ENCODE measurements at places on chromosomes 16 and 17. TPM values are rescaled to one million over a fixed set of nuclear protein-coding genes. Genes with fewer than 3 reads are reported as not detected.

DNA sequence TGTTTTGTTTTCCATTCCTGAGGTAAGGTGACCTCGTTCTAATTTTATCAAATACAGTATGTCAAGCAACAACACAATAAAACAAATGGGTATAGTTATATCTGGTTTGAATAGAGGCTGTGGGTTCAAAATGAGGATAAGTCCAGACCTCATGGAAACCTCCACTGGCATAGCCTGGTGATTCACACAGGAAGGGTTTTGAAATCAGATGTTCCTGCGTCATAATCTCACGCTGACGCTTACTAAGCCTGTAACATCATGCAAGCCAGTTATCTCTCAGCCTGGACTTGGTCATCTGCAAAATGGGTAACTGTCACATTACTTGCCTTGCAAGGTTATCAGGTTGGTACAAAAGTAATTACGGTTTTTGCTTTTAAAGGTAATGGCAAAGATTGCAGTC is 1056.3 kb upstream of the EEF2KMT start:
- DNase-seq, result no peak

- no peak for DNase-seq
Measured at GRCh38 chr16:2785101-2785991, 2.0 kb downstream of the PRSS33 start.

DNA sequence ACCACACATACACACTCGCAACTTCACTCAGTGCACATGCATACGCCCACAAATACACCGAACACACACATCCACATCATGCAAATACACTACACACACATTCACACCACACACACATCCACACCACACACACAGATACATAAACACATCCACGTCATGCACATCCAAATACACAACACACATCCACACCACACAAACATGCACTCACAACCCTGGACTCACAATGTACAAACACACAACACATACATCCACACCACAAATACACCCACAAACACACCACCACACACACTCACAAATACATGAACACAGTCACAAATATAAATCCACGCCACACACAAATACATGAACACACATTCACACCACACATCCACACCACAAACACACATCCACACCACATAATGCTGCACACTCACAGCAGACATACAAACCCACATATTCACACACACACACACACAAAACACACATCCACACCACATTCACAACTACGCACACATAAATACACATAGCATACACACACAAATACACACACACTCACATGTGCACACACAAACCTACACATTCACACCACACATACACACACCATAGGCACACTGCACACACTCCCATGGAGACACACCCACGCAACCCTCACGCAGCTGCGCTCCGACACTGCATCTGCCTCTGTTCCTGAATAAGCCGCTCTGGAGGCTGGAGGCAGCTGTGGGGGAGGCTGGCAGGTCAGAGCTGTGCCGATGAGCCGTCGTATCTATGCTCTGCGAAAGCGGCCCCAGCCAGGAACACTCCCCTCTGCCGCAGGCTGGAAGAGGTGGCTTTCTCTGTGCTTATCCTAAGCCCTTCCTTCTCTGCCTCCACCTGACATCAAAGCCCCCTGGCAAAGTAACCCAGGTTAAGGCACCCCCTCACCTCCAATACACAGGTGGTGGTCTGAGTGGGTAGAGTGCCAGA is 141.8 kb downstream of the GRIN2A start:
- DNase-seq, result no peak

- DNase-seq, result no peak
Measured at GRCh38 chr16:9943121-9943520, 239.1 kb downstream of the GRIN2A start.

The SIAH1 gene
- total RNA-seq, result 43.8 TPM

All from mesothelial cell of epicardium (in vitro differentiated cells).